ENCODE measurements at places on chromosomes 5 and 9.

DNA sequence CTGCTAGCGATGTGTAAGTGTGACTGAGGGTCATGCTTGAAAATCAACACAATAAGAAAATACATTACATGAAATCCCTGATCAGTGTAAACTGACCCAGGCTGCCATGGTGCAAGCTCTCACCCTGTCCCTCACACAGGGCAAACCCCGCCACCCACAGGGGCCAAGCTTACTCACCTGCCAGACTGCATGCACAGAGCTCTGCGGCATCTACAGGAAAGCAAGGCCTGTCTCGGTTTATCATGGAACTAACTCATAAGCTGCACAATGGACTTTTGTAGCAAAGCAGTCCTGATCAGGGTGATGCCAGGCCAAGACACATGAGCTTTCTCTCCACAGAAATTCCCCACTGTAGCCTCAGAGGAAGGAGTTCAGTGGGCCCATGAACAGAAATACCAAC is 9.7 kb downstream of the IPPK start:
- no peak for DNase-seq

- no peak for DNase-seq
These were observed 15.3 kb upstream of the KIF27 start for GRCh38 chr9:83936523-83936922.

GRCh38 chr5:120529386-120529785 is 65.3 kb downstream of the PRR16 start:
- no peak for DNase-seq

DNA sequence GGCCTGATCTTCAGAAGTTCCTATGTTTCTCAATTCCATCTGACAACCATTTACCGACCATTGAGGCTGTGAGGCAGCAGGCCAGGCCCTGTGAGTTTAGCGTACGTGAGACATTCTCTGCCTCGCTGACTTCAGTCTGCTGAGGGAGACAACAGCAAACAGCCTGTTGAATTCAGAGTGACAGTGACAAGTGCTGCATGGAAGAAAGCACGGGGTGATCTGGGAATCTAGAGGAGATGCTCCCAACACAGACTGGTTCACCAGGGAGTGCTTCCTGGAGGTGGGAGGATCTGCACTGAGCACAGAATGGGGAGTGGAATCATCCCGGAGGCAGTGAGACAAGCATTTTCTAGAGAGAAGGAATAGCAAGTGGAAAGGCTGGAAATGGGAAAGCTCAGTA is 10.0 kb upstream of the DDX41 start:
- no peak for DNase-seq

- no peak for DNase-seq
These were observed 88.0 kb downstream of the NRG2 start for GRCh38 chr5:139955053-139955605.

- no peak for DNase-seq
These were observed 202.7 kb downstream of the SEMA6A start for GRCh38 chr5:116371935-116372334.

DNA sequence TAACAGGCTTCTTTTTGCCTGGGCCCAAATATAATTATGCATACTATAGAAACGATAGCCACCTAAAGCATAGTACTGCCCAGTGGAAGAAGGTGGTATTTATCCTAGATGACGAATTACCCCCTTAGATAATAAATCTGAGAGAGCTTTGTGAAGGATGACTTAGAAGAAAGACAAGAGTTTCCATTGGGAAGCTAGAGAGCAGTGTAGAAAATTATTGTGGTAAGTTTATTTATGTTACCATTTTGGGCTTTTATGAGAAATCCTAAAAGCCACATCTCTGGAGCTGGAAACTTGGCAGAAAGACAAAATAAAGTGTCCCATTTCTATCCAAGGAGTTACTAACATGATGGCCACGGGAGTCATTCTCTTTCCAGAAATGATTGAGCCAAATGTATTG is 172.0 kb upstream of the SEMA6A start:
- no peak for DNase-seq

DNA sequence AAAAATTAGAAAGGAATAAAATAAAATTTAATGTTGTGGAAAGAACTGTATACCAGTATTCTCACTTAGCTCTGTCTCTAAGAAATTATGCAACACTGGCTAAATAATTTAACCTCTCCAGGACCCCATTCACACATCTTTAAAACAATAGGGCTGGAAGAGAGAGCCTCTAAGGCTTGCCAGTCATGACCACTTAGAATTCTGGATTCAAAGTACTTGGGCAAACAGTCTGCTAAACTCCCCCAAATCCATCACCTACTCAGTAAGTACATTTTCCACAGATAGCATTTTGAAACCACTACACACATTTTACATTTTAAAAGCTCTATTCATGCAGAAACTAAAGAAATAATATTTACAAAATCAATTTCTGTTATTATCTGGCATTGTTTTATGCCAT is 291.7 kb downstream of the TMEM167A start:
- DNase-seq: no peak

- DNase-seq: no peak
These were observed 58.3 kb upstream of the KLF4 start for GRCh38 chr9:107547772-107548297.

DNA sequence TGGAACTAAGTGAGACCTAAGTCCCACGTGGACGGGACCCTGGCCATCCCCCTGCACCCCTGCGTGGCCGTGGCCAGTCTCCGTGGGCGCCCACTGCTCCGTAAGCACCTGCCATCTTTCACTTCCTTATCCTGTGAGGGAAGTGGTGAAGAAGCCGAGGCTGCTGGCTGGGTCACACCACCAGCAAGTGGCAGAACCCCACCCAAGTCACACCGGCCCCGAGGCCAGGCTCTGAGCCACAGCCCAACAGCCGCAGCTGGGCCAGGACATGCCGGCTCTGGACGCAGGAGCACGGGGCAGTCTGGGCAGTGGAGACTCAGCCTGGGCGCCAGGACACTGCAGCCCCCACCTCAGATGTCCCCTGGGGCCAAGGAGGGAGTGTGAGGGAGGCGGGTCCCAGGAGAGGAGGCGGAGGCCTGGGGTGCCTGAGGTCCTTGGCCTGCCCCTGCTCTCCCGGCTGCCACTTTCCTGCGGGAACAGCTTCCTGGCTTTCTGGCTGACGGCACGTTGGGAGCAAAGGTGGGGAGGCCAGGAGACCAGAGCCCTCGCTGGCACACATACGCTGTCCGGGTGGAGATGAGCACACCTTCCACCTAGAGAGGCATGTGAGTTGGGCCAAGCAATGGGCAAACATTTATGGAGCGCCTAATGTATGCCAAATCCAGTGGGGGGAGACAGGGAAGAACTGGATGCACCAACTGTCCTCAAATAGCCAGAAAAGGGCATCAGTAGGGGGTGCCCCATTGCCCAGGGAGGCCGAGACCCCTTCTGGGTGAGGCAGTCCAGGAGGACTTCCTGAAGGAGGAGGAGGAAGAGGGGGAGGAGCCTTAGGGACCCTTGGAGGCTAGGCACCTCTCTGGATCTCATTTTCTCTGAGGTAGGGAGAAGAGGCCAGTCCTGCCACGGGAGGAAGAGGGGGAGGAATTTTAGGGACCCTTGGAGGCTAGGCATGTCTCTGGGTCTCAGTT is 43.9 kb upstream of the EGFL7 start:
- DNase-seq: no peak

DNA sequence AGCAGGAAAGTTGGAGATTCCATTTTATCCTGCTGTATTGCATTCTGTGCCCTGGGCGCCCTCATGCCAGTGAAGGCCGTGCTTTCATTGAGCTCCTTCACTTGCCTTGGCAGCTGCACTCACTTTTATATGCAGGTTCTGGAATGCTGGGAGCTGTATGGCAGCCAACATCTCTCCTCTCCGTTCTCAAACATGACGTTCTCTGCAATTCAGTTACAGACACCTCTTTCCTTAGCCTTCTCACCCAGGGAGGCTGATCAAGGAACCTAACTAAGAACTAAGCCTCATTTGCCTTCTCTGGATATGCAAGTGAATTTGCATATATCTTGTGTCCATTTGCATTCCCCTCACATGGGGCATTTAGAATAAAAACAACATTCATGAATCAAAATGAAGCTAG is 29.4 kb upstream of the PURA start:
- no peak for DNase-seq

- DNase-seq: no peak
These were observed 19.4 kb downstream of the S1PR3 start for GRCh38 chr9:89010526-89011111.

- no peak for DNase-seq
These were observed 113.0 kb downstream of the ANXA1 start for GRCh38 chr9:73264631-73265030.

GRCh38 chr9:133484671-133485437 is 6.0 kb upstream of the SLC2A6 start:
- DNase-seq: no peak

DNA sequence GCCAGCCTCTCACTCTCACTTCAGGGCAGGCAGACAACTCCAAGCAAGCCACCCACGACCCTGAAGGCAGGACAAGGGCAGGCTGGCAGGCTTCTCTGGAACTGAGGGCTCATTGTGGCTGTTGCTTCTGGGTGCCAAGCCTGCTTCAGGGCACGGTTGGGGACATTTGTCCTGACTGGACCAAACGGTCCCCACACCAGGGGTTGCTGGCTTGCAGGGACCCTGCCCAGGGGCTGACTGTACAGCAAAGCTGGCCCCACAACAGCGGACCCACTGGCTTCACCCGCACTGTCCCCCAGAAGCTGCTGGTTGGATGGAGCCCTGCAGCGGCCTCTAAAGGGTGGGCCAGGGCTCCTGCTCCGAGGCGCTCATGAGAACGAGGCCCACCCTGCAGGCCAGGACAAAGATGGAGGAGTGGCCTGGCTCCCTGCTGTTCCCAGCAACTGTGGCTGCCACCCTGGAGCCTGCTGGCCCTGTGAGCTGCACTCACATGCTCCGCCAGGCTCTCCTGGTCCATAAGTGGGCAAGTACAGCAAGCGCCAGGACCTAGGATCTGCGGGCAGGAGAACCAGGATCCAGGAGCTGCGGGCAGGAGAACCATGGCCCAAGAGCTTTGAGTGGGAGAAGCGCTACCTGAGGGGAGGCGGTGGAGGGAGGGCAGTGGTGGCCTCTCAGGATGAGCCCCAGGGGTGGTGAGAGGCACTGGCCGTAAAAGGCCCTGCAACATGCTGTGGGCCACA is 34.4 kb upstream of the NSMF start:
- DNase-seq: no peak

DNA sequence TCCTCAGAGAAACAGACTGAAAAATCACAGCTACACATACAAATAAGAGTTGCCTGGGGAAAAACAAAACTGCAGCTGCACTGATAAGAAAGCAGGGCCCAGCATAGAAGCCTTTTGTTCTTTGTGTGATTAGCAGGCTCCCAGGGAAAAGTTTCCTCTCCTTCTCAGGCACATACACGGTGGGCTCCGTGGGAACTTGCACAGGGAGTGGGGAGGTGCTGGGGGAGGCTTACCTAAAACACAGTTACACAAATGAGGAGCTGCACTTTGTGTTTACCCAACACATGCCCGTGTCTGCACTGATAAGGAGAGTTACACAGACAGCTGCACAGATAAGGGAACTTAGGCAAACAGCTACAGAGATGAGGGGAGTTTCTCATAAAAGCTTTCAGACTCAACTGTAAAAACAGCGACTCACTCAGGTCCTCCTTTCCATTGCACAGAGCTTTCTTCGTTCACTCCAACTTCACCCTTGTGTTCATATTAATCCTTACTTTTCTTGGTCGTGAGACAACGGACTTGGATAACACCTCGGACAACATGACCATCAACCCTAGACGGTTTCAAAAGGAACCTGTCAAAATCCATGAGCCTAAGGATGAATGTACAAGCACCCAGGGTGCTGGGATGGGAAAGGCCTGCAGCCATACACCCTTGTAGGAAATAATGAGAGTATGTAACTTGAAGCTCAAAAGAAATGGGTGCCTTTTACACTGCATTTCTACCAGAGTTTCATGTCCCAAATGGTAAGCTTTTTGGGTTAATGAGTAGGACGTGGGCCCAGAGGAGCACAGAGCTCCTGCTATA is 50.8 kb downstream of the SERINC5 start:
- no peak for DNase-seq

GRCh38 chr5:131289738-131290137 is 25.9 kb downstream of the CDC42SE2 start:
- no peak for DNase-seq

- no peak for DNase-seq
These were observed 14.8 kb upstream of the IQGAP2 start for GRCh38 chr5:76388236-76388635.

DNA sequence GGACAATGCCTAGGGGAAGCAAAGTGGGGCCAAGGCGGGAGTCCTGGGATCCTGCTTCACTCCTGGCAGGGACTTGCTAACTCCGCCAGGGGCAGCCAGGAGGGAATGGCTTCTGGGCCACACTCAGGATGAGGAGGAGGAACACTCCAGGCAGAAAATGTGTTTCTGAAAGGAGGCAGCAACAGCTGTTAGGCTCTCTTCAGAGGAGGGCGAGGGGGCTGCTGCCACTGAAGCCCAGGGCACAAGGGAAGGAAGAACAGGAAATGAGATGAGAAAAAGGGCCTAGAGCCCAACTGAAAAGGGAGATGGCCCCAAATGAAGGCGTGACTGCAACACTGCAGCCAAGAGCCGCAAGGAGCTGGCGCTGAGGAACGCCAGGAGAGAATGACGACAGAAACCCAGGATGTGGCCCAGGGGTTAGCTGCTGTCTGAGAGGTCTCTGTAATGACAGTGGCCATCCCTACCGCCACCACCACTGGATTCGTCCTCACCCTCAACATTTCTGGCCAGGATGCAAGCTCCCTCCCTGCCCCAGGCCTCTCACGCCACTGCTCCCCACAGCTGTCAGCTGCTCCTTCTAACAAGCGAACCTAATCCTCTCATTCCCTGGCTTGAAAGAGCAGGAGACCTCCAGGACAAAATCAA is 15.8 kb downstream of the PSMB7 start:
- no peak for DNase-seq

- DNase-seq: no peak
These were observed 95.8 kb upstream of the LMX1B start for GRCh38 chr9:126517833-126518356.
